Suprapubic skin (tissue), 4 donors: ENCODE measurements at places on chromosomes 2 and 18. TPM values are rescaled to one million over a fixed set of nuclear protein-coding genes. Genes with fewer than 3 reads are reported as not detected.

- H3K4me3 ChIP-seq = no peak overlapping the region
- no peak for DNase-seq
- no peak overlapping the region for H3K27ac ChIP-seq
- no peaks in the 10 kb centered on the region for H3K27me3 ChIP-seq
Observed at GRCh38 chr2:25437881-25438662, 96.3 kb upstream of the DNMT3A start.

Gene DLX1
- total RNA-seq = not detected

DNA sequence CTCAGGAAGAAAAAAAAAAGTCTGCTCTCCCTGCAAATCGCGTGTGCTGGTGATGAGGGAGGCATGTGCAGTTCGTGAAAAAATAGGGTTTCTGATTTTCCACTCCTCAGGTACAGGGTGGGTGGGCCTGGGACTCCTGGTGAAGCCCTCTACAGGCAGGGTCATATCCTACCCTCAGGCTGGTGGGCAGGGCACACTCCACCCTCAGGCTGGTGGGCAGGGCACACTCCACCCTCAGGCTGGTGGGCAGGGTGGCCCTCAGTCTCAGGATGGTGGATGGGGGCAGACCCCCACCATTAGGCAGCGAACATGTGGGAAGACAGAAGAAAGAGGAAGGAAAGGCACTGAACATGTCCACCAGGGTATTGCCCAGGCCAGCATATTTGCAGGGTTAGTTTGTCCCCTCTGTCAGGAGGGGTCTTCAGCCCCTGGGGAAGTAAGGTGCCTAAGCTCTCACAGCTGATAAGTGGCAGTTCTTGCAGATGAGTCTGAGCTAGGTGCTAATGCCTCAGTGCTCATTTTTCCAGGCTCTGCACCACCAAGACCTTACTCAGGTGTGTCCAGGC is 95.2 kb upstream of the RAB6C start:
- no peaks in the 10 kb centered on the region for H3K27me3 ChIP-seq
- peak; percentile 50 for DNase-seq
- H3K4me1 ChIP-seq = no peaks in the 10 kb centered on the region
- H3K4me3 ChIP-seq = no peak overlapping the region

- H3K4me3 ChIP-seq = no peak overlapping the region
- DNase-seq = no peak
- peaks cover 21% of the 10 kb centered on the region for H3K4me1 ChIP-seq
Observed at GRCh38 chr2:45777996-45778719, 126.7 kb downstream of the PRKCE start.

DNA sequence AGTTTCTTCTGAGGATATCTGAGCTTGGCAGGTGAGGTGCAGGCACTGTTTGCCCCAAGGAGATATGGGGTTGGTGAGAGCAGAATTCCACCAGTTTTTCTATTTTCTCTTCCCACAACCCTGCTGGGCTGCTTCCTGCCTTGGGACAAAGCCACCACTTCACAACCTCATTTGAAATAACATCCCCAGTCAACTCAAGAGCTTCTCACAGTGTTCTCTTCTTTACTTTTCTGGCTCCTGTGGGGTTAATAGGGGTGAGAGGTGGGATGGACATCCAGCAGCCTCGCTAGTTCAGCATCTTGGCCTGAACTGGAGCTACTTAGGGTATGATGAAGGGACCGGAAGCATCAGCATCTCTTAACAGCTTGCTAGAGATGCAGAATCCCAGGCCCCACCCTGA is 106.3 kb downstream of the SLC4A3 start:
- no peak overlapping the region for H3K27ac ChIP-seq
- no peaks in the 10 kb centered on the region for H3K27me3 ChIP-seq
- H3K4me1 ChIP-seq = no peaks in the 10 kb centered on the region
- no peak for DNase-seq
- H3K36me3 ChIP-seq = no peaks in the 10 kb centered on the region

Gene GKN2
- not detected for total RNA-seq

GRCh38 chr2:109482361-109482861 is 131.4 kb downstream of the SEPTIN10 start:
- no peaks in the 10 kb centered on the region for H3K4me1 ChIP-seq
- DNase-seq = no peak
- H3K36me3 ChIP-seq = no peaks in the 10 kb centered on the region
- H3K27me3 ChIP-seq = no peaks in the 10 kb centered on the region
- H3K27ac ChIP-seq = no peak overlapping the region
- H3K4me3 ChIP-seq = no peak overlapping the region

DNA sequence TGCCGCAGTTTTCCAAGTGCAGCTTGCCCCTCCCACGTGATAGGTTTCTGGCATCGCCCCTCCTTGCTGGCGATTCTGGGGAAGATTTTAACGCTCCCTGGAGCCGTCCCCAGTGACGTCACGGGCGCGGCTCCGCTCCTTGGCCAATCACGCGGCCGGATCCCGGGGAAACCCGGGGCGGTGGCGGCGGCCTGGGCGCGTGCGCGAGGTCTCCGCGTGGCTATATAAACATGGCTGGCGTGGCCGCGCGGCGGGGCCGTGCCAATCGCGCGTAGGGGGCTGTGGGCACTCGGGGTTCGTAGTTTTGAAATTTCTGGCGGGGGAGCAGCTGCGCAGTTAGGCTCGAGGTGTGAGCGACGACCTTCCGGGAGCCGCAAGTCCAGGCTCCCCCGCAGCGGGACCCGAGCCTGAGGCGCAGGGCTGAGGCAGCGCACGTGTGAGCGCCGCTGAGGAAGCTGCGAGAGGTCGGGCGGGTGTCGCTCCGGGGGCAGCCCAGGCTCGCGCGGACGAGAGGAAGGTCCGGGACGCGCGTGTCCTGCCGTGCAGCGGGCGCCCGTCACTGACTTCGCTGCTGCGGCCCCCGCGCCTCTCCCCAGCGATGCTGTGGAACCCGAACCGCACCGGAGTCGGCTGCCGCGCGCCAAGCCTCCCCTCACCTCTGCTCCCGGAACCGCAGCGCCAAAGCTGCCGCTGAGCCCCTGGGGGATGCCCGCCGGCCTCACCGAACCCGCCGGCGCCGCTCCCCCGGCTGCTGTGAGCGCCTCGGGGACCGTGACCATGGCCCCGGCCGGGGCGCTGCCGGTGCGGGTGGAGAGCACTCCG is at the start of gene TAF4B:
TSS of gene TAF4B (plus strand) at position 217 of the 822 bp plus-strand sequence. CDS start at position 706, 489 bp downstream.
- peak; percentile 97 for DNase-seq
- peak within 1 kb of the TSS; percentile 88 for H3K27ac ChIP-seq
- H3K4me3 ChIP-seq = peak within 1 kb of the TSS; percentile 99

Gene LRRC30
- total RNA-seq = not detected

DNA sequence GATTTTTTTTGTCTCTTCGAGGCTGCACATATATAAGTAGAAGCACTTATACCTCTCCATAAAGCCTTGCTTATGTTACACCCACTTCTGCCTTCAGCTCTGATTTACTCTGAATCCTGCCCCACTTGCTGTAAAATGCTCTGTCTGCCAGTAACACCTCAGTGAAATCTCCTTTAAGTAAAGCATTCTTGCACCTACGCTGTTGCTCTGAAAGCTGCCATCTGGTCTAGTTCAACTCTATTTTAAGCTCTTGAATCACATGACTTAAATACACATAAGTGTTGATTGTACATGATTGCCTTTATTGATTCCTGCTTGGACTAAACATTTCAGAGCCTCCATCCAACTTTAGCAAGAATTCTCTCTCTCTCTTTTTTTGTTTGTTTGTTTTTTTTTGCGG is 609.0 kb upstream of the CELF4 start:
- H3K27ac ChIP-seq = no peak overlapping the region
- H3K4me3 ChIP-seq = no peak overlapping the region
- no peaks in the 10 kb centered on the region for H3K4me1 ChIP-seq

Gene SOS1
- 18.9 TPM for total RNA-seq

DNA sequence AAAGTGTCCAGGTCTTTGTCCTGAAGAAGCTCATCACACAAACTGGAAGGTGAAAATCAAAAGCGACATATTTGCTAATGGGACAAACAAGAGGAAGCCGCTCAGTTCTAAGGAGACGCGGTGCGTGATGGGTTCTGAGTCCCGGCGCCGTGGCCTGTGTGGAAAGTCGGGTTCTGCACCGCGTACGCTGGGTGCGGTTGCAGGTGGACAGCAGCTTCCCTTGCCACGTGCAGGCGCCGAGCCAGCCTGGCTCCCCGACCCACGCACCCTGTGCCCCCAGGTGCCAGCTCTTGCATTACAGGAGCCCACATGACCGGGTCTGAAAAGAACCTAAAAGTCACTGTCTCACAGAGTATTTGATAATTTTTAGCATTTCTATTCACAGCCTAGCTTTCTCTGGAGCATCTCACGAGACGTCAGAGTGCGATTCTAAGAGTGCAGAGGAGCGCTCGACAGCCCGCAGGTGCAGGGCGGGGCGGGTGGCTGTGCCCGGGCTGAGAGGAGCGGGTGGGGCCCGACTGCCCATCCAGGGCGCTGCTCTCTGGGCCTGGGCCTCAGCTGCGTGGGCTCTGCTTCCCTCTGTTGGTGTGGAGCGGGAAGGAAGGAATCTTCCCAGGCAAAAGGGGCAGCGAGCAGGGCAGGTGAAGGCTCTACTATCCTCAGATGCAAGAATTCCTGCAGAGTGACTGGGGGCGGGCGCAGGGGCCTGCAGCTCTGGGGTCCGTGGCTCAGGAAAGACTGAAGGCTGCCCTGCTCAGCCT is 39.4 kb downstream of the MYT1L start:
- H3K36me3 ChIP-seq = no peaks in the 10 kb centered on the region
- H3K27me3 ChIP-seq = peaks cover 9% of the 10 kb centered on the region
- H3K4me3 ChIP-seq = no peak overlapping the region
- no peak for DNase-seq
- H3K4me1 ChIP-seq = no peaks in the 10 kb centered on the region

Gene NCOA1
- total RNA-seq = 48.7 TPM

DNA sequence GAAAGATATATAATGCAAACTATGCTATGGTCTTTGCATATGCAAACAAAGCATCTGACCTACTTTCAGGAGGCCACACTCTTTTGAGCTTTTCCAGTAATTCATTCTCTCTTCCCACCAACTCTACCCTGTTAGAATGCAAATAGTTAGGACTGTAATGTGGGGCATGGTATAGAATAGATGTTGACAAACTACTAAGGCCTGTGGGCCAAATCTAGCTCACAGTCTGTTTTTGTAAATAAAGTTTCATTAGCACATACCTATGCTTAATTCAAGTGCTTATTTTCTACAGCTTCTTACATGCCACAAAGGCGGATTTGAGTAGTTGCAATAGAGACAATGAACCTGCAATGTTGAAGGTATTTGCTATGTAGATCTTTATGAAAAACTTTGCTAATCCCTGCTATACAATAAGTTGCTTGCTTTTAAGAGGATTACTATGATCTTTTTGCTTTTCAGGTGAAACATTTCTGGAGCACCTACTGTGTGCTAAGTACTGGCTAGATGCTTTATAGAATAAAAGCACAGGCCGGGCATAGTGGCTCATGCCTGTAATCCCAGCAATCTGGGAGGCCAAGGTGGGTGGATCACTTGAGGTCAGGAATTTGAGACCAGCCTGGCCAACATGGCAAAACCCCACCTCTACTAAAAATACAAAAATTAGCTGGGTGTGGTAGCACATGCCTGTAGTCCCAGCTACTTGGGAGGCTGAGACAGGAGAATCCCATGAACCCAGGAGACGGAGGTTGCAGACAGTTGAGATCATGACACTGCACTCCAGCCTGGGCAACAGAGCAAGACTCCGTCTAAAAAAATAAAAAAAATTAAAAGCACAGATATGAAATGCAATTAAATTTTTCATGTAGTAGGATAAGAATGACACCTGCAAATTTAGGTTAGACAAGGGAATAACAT is 267.8 kb downstream of the DPP10 start:
- no peaks in the 10 kb centered on the region for H3K36me3 ChIP-seq
- no peaks in the 10 kb centered on the region for H3K4me1 ChIP-seq
- no peak overlapping the region for H3K4me3 ChIP-seq
- H3K27ac ChIP-seq = no peak overlapping the region

DNA sequence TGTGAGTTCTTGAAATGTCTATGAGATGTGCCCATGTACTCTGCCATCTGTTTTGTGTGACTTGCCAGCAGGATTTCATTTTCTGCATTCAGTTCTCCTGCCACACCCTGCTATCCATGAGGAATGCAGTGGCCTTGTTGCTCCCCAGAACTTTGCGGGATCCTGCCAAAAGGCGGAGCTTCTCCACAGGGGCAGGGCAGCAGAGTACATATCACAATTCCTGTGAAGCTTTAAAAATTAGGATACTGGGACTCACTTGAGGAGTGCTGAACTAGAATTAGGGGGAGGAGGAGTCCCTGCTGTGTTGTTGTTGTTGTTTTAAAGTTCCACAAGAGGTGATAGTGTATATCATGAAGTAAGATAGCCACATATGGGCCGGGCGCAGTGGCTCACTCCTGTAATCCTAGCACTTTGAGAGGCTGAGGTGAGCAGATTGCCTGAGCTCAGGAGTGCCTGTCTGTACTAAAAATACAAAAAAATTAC is 76.4 kb downstream of the TANC1 start:
- H3K36me3 ChIP-seq = peaks cover 3% of the 10 kb centered on the region
- no peaks in the 10 kb centered on the region for H3K27me3 ChIP-seq
- peak overlapping the region; percentile 0 for H3K4me3 ChIP-seq
- H3K27ac ChIP-seq = peak overlapping the region; percentile 79

DNA sequence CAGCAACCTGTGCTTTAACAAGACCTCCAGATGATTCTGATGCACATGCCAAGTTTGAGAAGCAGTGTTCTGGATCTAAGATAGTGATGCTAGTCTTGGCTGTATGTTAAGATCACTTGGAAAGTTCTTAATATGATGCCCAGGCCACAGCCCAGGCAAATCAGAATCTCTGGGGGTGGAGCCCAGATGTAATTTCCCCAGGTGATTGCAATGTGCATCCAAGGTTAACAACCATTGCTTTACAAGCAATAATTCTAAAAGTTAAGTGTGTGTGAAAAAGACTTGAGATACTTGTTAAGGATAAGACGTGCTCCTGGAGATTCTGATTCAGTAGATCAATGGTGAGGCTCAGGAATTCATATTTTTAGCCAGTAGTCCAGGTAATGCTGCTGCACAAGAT is 44.3 kb upstream of the MYO1B start:
- H3K4me3 ChIP-seq = no peak overlapping the region
- no peak for DNase-seq
- no peaks in the 10 kb centered on the region for H3K27me3 ChIP-seq

Gene COBLL1
- total RNA-seq = 63.4 TPM

- H3K27ac ChIP-seq = no peak overlapping the region
- H3K27me3 ChIP-seq = no peaks in the 10 kb centered on the region
- H3K36me3 ChIP-seq = no peaks in the 10 kb centered on the region
- DNase-seq = no peak
Observed at GRCh38 chr2:30181176-30181575, 34.4 kb downstream of the YPEL5 start.

- no peak for DNase-seq
- no peak overlapping the region for H3K4me3 ChIP-seq
- H3K4me1 ChIP-seq = peaks cover 32% of the 10 kb centered on the region
Observed at GRCh38 chr2:8579485-8580085, 102.3 kb upstream of the ID2 start.

GRCh38 chr18:76589316-76589715 is 94.3 kb upstream of the ZNF516 start:
- peaks cover 3% of the 10 kb centered on the region for H3K4me1 ChIP-seq
- DNase-seq = no peak
- H3K27me3 ChIP-seq = peaks cover 3% of the 10 kb centered on the region
- peak overlapping the region; percentile 34 for H3K4me3 ChIP-seq

GRCh38 chr2:100206731-100207255 is 64.4 kb upstream of the AFF3 start:
- H3K27me3 ChIP-seq = no peaks in the 10 kb centered on the region
- H3K36me3 ChIP-seq = no peaks in the 10 kb centered on the region
- no peaks in the 10 kb centered on the region for H3K4me1 ChIP-seq
- DNase-seq = no peak
- H3K27ac ChIP-seq = no peak overlapping the region
- H3K4me3 ChIP-seq = no peak overlapping the region

Gene PPM1G
- 48.2 TPM for total RNA-seq

Gene AP1S3
- 8.4 TPM for total RNA-seq

GRCh38 chr18:44871771-44872170 is 191.1 kb downstream of the SETBP1 start:
- no peaks in the 10 kb centered on the region for H3K4me1 ChIP-seq
- H3K36me3 ChIP-seq = peaks cover 4% of the 10 kb centered on the region
- no peak overlapping the region for H3K27ac ChIP-seq
- no peaks in the 10 kb centered on the region for H3K27me3 ChIP-seq
